ENCODE measurements at places on chromosomes 1 and 21.

- DNase-seq = no peak
Measured at GRCh38 chr1:199096591-199096990, 457.8 kb downstream of the PTPRC start.

DNA sequence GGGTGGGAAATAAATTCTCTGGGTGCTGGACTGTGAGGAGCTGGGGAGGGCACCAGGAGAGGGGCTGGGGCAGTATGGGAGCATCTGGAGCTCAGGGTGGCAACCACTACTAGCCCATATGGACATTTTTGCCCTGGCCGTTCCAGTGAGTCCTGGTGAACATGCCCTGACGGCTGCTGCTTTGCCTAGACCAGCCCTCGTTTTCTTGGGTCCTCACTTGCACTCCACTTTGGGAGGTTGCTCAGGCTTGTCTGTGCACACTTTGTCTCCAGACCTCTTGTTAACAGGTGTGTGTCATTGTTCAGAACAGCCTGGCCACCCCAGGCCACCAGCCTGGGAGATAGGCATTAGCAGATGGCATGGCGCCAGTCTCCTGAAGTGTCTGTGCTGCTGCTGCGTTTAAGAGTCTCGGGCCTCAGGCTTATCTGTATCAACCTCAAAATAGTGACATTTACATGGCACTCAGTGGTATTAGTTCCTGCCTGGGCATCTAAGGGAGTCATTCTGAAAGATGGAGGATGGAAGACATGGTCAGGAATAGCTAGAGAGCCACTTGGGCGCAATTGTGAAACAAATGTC lies 190.5 kb downstream of the PTPRU start:
- no peak for DNase-seq

- no peak for DNase-seq
Measured at GRCh38 chr1:201194046-201194445, 3.4 kb downstream of the IGFN1 start.

DNA sequence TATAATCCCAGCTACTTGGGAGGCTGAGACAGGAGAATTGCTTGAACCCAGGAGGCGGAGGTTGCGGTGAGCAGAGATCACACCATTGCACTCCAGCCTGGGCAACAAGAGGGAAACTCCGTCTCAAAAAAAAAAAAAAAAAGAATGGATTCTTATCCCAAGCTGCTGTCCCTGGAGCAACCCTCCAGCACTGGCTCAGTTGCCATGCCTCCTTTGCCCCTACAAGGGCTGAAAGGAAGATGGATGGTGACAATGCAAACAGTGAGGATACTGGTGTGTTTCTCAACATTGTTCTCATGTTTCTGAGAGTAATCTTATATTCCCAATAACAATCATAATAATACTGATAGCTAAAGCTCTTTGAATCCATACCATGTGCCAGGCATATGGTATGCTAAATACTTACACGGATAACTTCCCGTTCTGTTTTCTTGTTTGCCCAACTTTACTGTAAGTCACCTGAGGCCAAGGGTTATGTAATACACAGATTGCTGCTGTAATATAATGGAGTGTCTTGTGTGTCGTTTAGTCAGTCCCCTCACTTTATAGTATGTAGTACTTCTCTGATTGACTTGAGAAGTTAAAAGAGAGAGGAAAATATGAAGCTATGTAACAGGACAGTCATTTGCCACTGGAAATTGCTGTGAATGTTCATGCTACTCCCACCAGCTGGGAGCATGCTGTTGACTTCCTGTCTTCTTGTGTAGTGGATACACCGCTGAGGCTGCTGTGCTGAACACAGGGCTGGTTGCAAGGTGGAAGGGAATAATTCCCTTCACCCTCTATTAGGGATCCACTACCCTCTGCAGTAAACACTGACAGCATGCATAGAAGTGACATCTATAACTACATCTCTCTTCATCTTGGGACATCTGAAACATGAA lies 153.6 kb downstream of the CNIH3 start:
- no peak for DNase-seq

DNA sequence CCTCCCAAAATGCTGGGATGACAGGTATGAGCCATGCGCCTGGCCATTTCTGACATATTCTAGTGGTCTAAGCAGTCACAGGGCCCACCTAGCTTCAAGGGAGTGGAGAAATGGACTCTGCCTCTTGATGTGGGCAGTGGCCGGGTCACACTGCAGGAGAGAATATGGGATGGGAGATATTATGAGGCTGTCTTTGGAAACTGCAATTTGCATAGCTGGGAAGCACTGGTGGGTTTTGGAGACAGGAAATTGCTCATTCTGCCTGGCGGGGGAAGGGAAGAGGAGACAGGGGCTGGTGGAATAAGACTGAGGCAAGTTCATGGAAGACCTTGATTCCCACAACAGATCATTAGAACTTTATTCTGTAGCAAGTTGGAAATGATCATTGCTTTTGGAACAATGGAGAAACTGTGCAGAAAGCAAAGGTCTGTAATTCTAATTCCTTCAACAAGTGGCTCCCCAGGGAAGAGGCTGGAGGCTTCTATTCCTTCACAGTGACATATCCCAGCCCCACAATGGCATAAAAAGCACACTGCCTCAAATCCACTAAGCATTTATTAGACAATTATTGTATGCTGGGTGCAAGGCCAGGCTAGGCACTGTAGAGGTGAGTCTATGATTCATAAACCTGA lies 10.5 kb downstream of the NCMAP start:
- DNase-seq = no peak

GRCh38 chr1:203036537-203036936 lies 10.2 kb downstream of the PPFIA4 start:
- no peak for DNase-seq
